ENCODE measurements at places on chromosomes 1 and 21.

DNA sequence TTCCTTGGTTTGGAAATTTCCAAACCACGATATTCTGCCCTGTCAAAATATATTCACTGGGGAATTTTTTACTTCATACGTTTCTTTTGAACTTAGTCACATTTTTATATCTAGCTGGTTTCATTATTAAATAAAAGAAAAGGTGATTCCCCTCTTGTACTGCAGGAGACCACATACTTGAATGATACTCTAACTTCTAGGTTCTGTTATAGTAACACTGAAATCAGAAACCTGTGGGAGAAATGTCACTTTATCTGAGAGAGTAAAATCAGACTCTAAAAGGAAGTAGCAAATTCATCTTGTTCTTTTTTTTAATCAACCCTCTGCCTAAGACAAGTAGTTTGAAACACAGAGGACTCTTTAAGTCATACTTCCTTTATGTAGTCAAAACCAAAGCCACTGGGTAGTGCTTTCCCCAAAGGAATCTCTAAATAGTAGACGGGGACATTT is 34.4 kb downstream of the MRPL39 start:
- no peak for DNase-seq

- DNase-seq, result no peak
Observed at GRCh38 chr1:3811595-3811911, 15.3 kb upstream of the LRRC47 start.

GRCh38 chr1:203663294-203663693 is 36.7 kb downstream of the ATP2B4 start:
- no peak for DNase-seq

DNA sequence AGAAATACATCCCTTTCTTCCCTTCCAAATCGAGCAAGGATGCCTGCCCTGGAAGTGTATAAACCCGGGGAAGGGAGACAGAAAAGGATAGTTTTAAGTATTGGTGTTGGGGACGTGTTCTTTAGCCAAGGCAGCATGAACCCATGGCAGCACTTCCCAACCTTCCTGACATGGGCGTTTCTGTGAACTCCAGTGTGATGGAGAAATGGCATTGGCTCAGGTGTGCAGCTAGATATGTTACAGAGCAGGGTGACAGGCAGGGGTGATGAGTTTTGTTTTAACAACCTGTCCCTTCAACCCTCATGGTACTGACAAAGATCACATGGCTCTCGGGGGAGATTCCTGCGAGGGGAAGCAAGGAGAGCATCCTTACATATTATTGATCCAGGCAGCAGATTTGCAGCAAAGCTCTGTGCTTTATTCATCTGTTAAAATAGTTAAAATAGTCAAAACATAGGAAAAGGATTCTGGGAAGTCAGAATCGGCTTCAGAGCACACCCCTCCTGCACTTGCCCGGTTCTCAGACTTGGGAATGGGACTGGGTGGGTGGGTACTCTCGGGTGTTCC is 4.0 kb downstream of the MX1 start:
- no peak for DNase-seq

DNA sequence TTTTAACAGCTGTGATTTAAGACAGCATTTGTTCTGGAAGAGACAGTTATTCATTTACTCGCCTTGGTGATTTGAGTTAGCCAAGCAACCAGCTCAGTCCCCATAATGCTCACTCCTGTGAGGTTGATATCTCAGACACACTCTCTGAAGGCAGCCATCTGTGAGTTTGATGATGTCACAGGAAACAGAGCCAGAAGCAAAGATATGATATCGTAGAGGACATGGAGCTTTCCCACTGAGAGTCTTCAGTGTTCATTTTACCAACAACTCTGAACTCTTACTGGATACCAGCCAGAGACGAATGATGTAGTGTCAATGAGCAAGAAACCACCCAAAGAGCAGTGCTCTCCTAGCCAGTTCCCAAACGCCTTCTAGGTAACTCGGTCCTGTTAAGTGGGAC is 219.4 kb downstream of the SLC35F3 start:
- no peak for DNase-seq

- DNase-seq, result no peak
Observed at GRCh38 chr1:1858382-1859086, 32.4 kb downstream of the GNB1 start.

DNA sequence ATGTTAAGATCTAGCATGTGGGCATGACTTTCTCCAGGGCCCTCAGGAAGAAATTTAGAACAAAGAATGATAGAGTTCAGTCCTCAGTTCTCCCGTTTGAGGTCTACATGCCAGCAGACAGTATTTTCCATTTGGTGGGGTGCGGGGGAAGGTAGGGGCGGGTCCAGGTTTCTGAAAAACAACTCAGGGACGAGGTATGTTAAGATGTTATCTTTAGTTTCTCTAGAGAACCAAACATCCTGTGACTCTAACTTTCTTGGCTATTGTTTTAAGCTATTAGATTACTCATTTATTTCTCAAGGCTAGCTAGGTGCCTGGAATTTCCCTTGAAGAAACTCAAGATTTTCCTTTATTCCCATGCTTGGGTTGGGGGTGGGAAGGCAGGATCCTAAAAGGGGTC is 42.3 kb upstream of the SYT14 start:
- DNase-seq, result no peak

DNA sequence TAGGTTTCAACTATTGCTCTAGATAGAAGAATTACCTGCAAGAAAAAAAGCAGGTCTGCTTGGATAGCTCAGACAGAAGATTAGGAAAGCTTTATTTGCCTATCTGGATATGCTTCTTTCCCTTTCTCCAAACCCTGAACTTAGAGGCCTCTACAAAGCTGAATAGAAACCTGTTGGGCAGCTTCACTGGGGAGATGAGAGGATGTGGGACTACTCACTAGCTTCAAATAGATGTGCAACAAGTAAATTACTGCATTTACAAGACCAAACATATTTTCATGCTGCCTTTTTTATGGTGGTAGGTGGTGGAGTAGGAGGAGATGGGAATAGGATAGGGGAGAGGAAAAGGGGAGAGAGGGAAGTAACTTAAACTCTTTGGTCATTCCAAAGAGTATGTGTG is 6.4 kb downstream of the CLCA2 start:
- no peak for DNase-seq

DNA sequence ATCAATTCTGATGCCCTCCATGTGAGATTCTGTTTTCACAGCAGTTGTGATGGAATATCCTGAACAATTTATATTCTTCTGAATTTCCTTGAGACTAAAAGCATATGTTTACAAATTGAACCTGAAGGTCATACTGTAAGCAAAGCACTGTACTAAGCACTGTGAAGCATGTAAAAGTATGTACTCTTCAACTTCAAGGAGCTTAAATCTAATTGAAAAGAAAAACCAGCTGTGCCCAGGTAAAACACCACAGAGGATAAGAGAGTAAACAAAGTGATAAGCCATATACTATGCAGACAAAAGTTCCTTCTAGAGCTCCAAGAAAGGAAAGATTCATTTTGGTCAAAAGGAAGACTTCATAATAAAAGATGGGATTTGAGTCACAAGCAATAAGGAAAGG is 71.9 kb downstream of the TTLL7 start:
- no peak for DNase-seq

All from activated naive CD4-positive, alpha-beta T cell treated with anti-CD3 and anti-CD28 coated beads, Interleukin-2, amount 50 U/mL, for 16 hours (primary cell).